SK-MEL-5 (cell line): ENCODE measurements at places on chromosomes 6 and 20. TPM values are rescaled to one million over a fixed set of nuclear protein-coding genes. Genes with fewer than 3 reads are reported as not detected.

Gene RSPO3
- not detected in 2 replicates for total RNA-seq

Gene MYCT1
- total RNA-seq, result 0.11 TPM in 1 of 2 replicates, not detected in the other

Gene EMILIN3
- total RNA-seq, result 0.16 and 0.24 TPM in 2 replicates

Gene SCGN
- total RNA-seq, result 0.26 TPM in 1 of 2 replicates, not detected in the other

Gene PKHD1
- total RNA-seq, result 0.03 and 0.11 TPM in 2 replicates
